Bronchial epithelial cell (primary cell): ENCODE measurements at places on chromosomes 2 and 18.

GRCh38 chr18:22109535-22109934 is 59.9 kb upstream of the GATA6 start:
- no peak for DNase-seq

DNA sequence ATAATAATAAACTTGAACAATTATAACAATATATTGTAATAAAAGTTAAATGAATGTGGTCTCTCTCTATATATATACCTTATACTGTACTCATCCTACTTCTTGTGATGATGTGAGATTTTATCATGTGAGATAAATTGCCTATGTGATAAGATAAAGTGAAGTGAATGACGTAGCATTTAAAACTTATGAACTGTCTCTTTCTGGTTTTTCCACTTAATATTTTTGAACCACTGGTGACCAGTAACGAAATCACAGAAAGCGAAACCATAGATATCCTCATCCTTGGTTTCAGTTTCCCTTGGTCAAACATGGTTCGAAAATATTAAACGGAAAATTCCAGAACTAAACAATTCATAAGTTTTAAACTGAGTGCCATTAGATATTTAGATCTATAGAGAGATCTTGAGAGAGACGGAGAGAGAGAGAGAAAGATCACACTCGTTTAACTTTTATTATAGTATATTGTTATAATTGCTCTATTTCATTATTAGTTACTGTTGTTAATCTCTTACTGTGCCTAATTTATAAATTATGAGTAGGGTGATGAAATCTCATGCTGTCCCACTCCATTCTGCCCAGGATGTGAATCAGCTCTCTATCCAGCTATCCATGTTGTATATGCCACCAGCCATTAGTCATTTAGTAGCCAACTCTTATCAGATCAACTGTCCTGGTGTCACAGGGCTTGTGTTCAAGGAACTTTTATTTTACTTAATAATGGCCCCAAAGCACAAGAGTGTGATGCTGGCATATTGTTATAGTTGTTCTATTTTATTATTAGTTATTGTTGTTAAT is 156.8 kb downstream of the THADA start:
- DNase-seq = peak; percentile 82

GRCh38 chr18:47425365-47425764 is 173.9 kb upstream of the SKOR2 start:
- DNase-seq = no peak

GRCh38 chr18:25171334-25171733 is 180.6 kb downstream of the ZNF521 start:
- no peak for DNase-seq

DNA sequence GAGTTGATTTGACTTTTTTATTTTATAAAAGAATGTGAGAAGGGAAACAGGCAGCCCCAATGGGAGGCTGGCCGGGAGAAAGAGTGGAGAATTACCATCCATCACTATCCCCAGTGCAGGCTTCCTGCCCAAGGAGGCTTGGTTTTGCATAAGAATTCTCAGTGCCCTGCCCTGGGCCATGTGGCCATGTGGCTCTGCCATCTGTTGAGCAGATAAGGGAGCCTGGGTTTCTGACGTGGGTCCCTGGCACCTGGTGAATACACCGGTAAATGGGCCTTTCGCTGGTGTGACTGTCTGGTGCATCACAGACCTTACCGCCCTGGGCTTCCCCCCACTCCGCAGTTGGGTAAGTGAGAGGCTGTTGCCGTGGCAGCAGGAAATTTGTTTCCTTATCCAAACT is 54.5 kb upstream of the TMEM163 start:
- DNase-seq = no peak

GRCh38 chr2:16584824-16585540 is 80.7 kb downstream of the CYRIA start:
- DNase-seq = no peak

DNA sequence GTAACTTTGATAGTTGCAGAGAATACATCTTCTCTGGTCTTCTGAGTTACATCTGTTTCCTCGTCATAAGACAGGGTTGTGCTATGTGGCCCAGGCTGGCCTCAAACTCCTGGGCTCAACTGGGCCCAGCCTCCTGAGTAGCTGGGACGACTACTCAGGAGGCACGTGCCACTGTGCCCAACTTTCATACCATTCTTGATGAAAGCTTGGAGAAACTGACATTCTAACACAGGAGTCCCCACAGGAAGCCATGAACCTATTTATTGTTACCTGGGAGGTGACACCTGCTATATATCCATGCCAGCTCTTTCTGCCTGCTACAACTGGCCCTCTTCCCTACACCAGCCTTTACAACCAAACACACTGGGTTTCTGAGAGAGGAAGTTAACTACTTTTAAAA is 19.1 kb downstream of the EIF2AK3 start:
- no peak for DNase-seq

GRCh38 chr2:71130152-71130904 is at the start of the genes MCEE and MPHOSPH10:
Gene MCEE, minus strand, starts transcription at chr2:71130229. Its CDS starts 10 bp downstream, at chr2:71130219.
Gene MPHOSPH10, plus strand, starts transcription at chr2:71130634. Its CDS starts 32 bp downstream, at chr2:71130666.
- peak; percentile 81 for DNase-seq

DNA sequence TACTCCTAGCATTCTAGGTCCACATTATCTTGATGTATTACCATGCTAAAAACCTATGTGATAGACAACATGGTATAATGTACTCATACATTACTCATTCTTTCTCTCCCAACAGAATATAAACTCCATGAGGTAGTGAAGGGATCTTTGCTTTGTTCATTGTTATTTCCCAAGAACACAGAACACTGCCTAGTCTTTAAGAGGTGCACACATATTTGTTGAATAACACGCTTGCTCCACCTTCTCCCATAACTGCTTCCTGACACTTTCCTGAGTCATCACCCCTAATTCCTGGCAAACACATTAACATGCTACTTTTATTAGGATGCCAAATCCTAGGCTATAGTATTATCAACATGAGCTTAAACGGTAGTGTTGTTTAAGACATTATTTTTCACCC is 41.3 kb downstream of the REV1 start:
- peak; percentile 98 for DNase-seq

GRCh38 chr2:27306136-27306535 is 2.1 kb downstream of the UCN start:
- no peak for DNase-seq

GRCh38 chr2:158120664-158121641 is 19.3 kb downstream of the UPP2 start:
- no peak for DNase-seq

DNA sequence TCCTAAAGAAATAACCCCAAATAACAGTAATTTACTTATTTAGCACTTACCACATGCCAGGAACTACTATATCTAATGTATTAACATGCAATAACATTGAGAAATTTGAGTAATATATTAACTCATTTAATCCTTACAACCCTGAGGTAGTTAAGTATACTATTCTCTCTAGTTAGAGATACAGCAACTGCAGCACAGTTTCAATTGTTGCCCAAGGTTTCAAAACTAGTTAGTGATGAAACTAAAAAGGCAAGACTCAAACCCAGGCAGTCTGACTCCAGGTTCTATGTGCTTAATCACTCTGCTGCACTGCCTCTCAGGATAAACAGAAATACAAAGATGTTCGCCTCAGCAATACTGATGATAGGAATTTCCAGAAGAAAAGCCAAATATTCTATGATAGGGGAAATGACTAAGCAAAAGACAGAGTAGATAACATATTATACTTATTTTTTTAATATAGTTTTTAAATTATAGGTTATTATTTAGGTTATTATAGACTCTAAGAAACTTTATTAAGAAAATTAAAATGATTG is 88.0 kb downstream of the SS18 start:
- DNase-seq = no peak

DNA sequence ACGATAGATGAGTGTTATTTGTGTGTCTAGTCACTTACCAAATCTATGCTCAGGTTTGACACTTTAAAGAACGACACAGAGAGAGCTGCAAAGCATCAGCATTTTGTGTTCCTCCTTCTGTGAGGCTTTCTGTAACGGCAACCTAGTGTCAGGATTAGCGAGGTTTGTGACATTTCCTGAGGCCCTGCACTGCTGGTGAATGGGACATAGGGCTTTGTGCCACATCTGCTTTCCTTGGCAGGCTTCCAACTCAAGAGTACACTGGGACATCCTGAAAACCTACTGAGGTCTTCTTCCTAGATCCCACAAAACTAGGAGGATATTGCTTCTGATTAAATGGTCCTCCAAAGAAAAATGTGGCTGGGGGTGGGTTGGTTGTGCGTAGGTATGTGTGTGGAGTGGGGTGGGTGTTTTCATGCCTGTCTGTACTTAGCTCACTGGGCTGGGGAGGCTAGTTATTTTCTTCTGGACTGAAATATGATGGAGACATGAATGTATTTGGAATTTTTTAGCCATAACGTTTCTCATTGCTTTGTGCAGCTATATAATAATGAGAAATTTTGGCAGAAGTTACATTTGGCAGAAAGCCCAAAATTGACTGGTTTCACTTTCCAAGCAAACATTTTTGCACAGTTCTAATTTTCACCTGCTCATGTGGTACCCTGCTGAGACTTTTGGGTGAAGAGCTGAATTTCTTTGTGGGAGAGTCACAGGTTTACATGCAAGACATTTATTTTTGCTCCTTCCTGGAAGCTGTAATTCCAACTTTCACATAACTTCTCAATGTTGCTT is 308.4 kb downstream of the XIRP2 start:
- no peak for DNase-seq

DNA sequence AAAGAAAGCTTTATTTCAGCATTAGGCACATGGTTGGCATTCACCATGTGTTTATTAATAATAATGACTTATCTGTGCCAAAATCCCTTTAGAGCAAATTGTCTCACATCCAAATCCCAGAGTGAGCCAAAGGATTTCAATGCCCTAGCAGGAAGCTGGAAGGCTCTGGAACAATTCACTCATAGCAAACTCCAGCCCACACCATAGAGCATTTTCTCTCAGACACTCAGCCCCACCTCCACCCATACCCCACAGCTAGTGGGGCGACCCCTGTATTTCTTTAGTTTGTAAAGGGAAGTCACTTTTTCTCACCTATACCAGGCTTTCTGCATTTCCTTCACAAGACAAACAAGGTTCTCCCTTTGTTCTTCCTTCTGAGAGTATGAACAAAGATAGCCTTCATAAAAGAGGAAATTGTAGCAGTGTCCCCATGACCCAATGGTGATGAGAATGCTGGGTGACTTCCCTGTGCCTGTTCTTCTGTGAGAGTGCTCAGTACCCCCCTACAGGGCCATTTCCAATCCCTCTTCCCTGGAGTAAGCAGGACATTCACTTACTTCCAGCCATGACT is 100.1 kb upstream of the APCDD1 start:
- DNase-seq = no peak
